ENCODE measurements at places on chromosomes 7 and 10.
A peak's percentile ranks its signal among the peaks of the same experiment; 100 is the strongest.

DNA sequence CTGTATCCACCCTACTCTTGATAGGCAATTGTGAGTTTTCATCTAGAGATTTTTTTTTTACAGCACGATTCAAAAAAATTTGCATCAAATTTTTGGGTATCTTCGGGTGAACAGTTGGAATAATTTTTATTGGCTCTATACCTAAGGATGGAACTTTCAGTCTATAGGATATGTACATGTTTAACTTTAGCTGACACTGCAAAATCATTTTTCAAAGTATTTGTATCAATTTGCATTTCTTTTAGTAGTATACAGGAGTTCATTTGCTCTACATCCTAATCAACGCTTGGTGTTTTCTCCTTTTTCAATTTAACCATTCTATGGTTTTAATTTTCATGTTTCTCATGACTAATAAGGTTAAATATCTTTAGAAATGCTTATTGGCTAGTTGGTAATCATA is 11.7 kb downstream of the MGAM2 start:
- no peak for DNase-seq

DNA sequence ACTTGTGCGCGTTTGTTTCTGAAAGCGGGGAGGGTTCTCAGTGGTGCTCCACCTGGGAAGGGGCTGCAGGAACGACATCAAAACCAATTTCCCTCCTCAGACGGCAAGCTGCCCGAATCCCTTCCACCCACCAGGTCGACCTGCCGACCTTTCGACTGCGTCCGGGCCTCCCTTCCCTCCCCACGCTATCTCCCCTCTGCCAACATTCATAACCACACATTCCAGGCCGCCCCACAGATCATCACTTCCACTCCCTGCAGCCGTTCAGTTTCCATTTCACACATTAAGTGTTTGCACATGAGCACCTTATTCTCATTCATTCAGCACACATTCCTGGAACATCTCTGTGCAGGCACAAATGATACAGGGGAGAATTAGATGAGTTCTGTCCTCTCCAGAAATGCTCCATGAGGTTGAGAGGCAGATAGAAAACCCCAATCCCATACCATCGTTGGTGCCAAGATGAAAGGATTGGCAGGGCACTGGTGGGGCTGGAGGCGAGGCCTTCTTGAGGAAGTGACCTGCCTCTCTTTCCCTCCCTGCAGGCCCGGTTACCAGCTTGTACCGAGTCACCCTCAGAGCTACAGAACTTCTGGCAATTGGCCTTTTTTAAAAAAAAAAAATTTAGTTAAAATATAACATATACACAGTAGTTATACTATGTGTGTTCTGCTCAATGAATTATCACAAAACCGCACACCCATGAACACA is 70.0 kb downstream of the MINDY4 start:
- no peak for DNase-seq

DNA sequence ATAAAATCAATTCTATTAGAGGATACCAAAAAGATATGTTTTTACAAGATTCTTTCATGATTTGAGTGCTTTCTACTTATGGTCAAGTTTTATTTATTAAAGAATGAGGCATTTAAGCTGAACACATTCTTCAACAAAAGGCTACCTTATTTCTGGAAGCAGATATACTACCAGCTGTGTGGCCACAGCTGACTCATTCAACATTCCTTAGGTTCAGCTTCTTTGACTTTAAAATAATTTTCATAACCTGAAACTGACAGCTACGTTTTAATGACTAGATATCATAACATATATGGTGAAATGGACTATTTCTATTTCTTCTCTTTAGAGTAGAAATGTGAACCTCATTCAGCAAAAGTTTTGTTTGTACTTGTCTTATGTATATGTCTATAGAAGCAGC is 414.2 kb upstream of the SEMA3C start:
- DNase-seq = no peak

- DNase-seq = no peak
Observed at GRCh38 chr10:47363781-47364180, 15.6 kb downstream of the RBP3 start.

GRCh38 chr7:130369110-130369711 is 11.1 kb upstream of the CPA1 start:
- peak; percentile 90 for DNase-seq

- no peak for DNase-seq
Observed at GRCh38 chr10:108187408-108188012, 1023.0 kb upstream of the SORCS1 start.

DNA sequence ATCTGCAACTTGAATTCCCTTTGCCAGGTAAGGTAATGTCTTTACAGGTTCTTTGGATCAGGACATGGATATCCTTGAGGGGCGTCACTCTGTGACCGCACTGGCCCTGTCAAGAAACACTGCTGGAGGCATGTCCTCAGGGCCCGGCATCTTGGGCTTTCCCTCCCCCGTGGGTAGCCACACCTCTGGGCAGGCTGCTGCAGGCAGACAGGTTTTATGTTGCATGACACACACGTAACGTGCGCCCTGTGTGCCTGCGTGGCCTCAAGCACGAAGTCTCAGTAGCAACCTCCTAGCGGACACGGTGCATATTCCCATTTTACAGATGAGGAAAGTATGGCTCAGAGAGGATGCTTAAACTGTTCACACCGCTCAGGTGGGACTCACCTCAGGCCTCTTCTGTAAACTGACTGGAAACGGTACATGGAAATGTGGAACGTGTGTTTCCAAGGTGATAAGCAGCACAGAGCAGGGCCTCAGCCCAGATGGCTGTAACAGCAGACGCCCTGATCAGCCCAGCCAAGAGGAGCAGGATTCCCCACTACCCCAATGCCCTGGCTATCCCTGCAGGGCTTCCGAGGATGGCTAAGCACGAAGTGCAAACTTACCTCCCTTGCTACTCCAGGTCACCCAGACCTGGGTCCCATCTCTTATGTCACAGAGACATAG is 553.6 kb downstream of the TCERG1L start:
- no peak for DNase-seq

All from MV-4-11 (cell line).